ENCODE measurements at places on chromosomes 3 and 15.

GRCh38 chr3:197050511-197050910 lies 20.9 kb upstream of the MELTF start:
- DNase-seq = no peak

DNA sequence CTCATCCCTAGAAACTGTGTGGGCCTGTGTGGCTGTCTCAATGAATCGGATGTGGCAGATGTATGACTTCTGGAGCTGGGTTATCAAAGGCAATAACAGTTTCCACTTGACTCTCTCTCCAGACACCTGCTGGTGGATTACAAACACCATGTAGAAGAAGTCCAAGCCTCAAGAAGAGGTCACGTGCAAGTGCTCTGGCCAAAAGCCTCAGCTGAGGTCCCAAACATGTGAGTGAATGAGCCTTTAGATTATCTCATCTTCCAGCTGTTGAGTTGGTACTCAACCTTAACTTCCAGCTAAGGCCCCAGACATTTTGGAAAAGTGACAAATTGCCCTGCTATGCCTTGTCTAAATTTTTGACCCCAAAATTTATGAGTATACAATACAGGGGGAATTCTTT lies 42.7 kb upstream of the IL12A start:
- DNase-seq = no peak

DNA sequence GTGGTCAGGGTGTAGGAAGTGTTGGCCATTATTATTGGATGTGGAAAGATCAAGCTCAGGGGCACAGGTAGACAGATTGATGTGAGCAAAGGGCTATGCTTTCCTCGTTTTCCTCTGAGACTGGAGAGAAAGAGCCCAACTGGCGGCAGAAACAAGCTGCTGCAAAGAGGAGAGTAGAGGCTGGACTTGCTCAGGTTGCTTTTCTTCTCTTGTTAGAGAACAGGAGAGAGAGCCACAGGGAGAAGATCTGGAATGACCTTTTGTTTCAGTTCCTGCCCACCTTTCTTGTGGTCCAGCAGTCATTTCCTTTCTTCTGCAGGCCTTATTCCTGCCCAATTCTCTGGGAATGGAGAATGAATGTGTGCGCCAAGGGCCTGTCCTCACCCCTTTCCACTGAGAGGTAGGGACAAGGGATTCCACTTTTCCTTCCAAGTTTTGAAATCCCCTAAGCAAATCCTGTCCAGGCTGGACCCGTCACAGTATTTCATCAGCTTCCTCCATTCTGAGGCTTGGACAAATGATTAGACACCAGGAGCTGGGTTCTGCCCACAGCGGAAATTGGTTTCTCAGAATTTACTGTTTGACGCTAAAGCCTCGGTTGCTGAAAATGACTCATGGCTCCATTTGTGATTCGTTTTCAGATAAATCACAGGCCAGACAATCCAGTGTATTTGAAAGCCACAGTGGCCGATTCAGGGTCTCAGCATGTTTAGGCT lies 16.1 kb downstream of the ZNF80 start:
- DNase-seq = no peak

DNA sequence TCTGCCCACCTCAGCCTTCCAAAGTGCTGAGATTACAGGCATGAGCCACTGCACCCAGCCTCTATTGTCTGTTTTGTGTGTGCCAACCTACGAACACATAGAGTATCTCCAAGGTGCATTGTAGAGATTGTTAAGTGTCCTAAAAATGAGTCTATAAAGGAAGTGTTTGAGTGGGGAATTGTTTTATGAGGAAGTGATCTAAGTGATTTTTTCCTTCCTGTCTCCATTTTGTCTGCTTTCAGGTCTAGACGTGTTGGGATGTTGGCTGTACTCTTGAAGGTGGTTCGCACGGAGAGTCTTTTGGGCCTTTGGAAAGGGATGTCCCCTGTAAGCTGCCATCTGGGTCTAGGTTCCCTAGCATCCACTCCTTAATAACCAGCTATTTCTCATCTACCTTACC lies 7.0 kb downstream of the SLC25A38 start:
- DNase-seq = no peak

GRCh38 chr15:56919609-56920366 lies 1.3 kb downstream of the TCF12 start:
- no peak for DNase-seq

GRCh38 chr15:89760303-89761008 lies 9.4 kb upstream of the MESP1 start:
- DNase-seq = peak; percentile 82

DNA sequence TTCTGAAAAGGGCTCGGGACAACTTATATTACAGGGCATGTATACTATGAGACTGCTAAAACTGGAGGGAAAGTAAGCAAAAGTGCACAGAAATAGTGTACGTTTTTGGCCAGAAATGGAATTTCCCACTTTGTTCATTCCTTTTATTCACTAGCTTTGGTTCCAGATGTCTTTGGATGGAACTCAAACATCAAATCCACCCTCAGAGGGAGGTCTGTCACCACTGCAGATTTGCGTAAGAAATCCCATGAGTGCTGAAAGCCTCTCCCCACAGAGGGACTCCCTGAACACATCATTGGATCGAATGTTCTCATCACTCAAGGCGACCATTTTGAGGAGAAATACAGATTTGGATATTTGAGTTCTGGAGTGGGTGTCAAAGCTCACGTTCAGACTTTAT lies 71.6 kb downstream of the FEM1B start:
- no peak for DNase-seq

DNA sequence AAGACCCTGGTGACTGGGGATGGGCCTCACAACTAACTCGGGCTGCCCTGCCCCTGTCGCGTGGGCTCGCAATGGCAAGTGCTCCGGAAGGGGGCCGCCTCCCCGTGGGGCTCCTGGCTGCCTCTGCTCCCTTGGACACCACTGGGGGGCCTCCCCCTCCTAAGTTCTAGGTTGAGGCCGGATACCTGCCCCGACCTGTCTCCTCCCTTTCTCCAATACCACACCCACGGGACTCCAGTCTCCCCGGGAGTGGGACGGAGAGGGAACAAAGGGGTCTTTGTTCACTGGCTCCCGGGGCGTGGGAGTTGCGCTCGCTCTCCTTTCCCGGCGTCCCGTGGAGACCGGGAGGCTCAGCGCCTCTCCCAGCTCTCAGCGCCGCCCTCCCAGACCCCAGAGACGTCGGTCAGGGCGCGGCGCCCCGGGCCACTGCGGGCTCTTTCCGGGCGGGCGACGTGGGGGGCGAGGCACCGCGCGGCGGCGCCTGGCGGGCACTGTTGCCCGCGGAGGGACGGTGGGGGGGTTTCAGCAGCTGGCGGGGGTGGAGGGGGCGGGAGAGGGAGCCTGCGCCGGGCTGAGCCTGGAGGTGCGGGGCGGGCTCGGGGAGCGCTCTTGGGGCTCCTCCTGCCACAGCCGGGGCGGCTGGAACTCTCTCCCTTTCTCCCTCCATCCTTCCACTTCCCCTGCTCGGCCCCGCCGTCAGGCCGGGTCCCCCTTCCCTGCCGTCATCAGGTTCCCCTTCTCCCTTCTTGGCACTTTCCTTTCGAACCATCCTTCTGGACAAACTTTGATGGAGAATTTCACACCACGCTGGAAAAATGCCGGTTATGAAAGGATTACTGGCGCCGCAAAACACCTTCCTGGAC lies at the start of gene KCNH8:
KCNH8 (plus strand) TSS at position 606 of the 863 bp plus-strand sequence; CDS start at position 816, 210 bp downstream.
- no peak for DNase-seq

- DNase-seq = no peak
Observed at GRCh38 chr15:81113861-81114291, 20.2 kb upstream of the CFAP161 start.

DNA sequence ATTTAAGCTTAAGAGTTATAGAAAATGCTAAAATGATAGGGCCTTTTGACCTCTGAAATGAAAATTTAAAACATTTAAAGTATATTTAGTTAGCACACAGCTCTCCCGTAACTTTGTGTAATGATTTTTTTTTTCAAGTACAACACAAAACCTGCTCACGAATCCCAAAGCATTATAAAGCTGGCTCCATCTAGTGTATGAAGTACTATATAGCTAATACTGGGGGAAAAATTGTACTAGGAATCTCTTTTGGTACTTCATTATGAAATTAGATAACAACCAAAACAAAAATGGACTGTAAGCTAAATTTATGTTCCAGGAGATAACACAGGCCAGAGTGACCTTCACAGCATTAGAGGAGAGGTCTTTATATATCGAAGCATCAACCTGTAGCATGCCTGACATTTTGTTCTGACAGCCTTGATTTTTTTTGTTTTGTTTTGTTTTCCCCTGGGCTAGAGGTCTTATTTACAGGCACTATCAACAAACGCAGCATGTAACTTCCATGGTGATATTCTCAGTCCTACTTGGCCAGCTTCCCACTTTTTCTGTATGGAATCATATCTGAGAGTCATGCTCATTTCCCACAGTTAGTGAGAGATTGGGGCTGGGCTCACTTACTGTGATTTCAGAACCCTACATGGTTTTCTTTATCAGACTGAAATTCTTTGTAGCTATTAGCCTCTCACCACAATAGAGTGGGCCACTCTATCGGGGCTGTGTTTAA lies 116.3 kb downstream of the MITF start:
- DNase-seq = no peak

DNA sequence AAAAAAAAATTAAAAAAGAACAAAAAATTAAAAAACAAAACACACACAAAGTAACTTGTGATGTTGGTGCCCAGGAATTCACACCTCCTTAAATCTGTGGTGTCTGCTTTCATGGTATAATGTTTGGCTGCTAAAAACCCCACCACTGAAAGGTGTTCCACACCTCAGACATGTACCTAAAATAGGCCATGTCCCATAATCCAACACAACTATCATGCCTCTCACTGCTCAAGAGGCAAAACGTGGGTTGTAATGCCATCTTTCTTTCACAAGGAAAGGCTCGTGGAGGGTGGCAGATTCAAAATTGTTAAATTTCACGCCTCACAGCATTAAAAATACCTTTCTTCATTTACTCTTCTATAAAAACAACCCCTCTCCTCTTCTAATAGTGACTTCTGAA lies 29.5 kb downstream of the MKRN2 start:
- no peak for DNase-seq

- no peak for DNase-seq
Observed at GRCh38 chr3:144165482-144165881, 193.9 kb downstream of the DIPK2A start.
